ENCODE measurements at places on chromosomes 12 and 14. TPM values are rescaled to one million over a fixed set of nuclear protein-coding genes. Genes with fewer than 3 reads are reported as not detected.

The MYH6 gene
- not detected for total RNA-seq

The EML5 gene
- total RNA-seq, result 0.66 TPM

The ABCC9 gene
- total RNA-seq, result 9.9 TPM

The CELA1 gene
- total RNA-seq, result not detected

DNA sequence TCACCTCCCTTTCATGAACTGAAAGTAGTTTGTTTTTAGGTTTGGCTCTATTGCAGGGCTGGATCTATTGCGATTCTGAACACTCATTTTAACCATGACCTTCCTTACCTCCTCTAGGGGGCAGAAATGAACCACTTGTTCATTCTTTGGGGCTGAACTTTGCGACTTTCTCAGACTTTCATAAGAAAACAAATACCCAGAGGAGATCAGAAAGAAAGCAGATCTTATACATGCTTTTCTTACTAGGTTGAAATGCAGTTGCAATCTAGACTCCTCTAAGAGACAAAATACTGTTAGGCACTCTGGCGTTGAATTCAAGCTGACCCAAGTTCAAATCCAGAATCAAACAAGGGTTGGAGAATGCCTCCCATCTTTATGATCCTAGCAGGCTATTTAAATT lies 32.6 kb upstream of the PLEKHG3 start:
- H3K36me3 ChIP-seq, result no peaks in the 10 kb centered on the region
- H3K27ac ChIP-seq, result no peak overlapping the region
- no peaks in the 10 kb centered on the region for H3K4me1 ChIP-seq
- H3K27me3 ChIP-seq, result peaks cover 10% of the 10 kb centered on the region
- no peak overlapping the region for H3K4me3 ChIP-seq
- peak; percentile 51 for DNase-seq

DNA sequence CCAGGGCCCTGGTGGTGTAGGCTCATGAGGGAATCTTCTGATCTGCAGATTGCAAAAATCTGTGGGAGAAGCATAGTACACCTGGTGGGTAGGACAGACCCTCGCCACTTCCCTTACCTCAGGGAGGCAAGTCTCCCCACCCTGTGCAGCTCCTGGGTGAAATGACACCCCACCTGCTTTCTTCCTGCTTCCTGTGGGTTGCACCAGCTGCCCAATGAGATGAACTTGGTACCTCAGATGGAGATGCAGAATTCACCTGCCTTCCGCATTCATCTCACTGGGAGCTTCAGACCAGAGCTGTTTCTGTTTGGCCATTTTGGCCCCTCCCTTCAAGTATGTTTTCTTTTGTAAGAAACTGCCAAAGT lies 4.7 kb downstream of the CLEC2D start:
- H3K27ac ChIP-seq, result no peak overlapping the region
- DNase-seq, result no peak
- H3K27me3 ChIP-seq, result no peaks in the 10 kb centered on the region
- H3K4me1 ChIP-seq, result peaks cover 9% of the 10 kb centered on the region
- no peak overlapping the region for H3K4me3 ChIP-seq
- no peaks in the 10 kb centered on the region for H3K36me3 ChIP-seq

GRCh38 chr12:109989380-109989779 lies 6.8 kb downstream of the GIT2 start:
- peaks cover 2% of the 10 kb centered on the region for H3K4me1 ChIP-seq
- peaks cover 5% of the 10 kb centered on the region for H3K36me3 ChIP-seq
- no peak for DNase-seq
- H3K27ac ChIP-seq, result no peak overlapping the region
- H3K27me3 ChIP-seq, result no peaks in the 10 kb centered on the region

- no peak overlapping the region for H3K4me3 ChIP-seq
- H3K27me3 ChIP-seq, result no peaks in the 10 kb centered on the region
- no peak overlapping the region for H3K27ac ChIP-seq
- peaks cover 2% of the 10 kb centered on the region for H3K4me1 ChIP-seq
- no peaks in the 10 kb centered on the region for H3K36me3 ChIP-seq
- peak; percentile 98 for DNase-seq
Observed at GRCh38 chr12:70660620-70661219, 23.5 kb upstream of the PTPRB start.

- peaks cover 4% of the 10 kb centered on the region for H3K36me3 ChIP-seq
- no peak overlapping the region for H3K4me3 ChIP-seq
- H3K4me1 ChIP-seq, result peaks cover 2% of the 10 kb centered on the region
- no peaks in the 10 kb centered on the region for H3K27me3 ChIP-seq
Observed at GRCh38 chr14:49641697-49642129, 6.7 kb upstream of the DNAAF2 start.

DNA sequence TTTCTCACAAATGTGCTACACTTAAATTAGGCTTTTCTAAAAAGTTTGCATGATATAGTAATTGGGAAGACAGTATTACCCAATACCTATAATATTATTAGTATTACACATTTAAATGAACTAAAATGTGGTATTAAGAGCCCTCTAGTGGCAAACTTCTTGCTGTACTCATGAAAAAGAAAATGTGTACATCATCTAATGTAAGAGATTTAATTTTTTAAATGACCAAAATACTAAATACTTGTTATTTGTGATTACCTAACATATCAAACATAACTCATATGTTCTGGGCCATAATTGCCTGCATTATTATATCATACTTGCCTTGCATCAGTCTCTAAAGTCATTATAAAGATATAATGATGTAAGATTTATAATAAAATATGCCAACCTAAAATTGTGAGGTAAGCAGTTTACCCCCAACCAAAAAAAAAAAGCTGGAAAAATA lies 64.2 kb downstream of the DNAI7 start:
- no peaks in the 10 kb centered on the region for H3K4me1 ChIP-seq
- no peaks in the 10 kb centered on the region for H3K27me3 ChIP-seq
- no peak overlapping the region for H3K27ac ChIP-seq
- H3K36me3 ChIP-seq, result no peaks in the 10 kb centered on the region
- peak; percentile 47 for DNase-seq

- DNase-seq, result no peak
- no peak overlapping the region for H3K27ac ChIP-seq
- no peaks in the 10 kb centered on the region for H3K36me3 ChIP-seq
Observed at GRCh38 chr12:97711392-97711791, 248.8 kb downstream of the RMST start.

GRCh38 chr14:68922886-68923285 lies 56.2 kb downstream of the ACTN1 start:
- no peak for DNase-seq
- peaks cover 40% of the 10 kb centered on the region for H3K36me3 ChIP-seq
- no peaks in the 10 kb centered on the region for H3K27me3 ChIP-seq
- peaks cover 14% of the 10 kb centered on the region for H3K4me1 ChIP-seq

- no peak overlapping the region for H3K4me3 ChIP-seq
- no peak for DNase-seq
- no peaks in the 10 kb centered on the region for H3K27me3 ChIP-seq
- no peaks in the 10 kb centered on the region for H3K36me3 ChIP-seq
- peaks cover 8% of the 10 kb centered on the region for H3K4me1 ChIP-seq
Observed at GRCh38 chr14:93017898-93018297, 94.9 kb downstream of the CHGA start.

GRCh38 chr12:124947561-124948398 lies 33.3 kb upstream of the UBC start:
- H3K36me3 ChIP-seq, result peaks cover 13% of the 10 kb centered on the region
- no peak for DNase-seq
- no peaks in the 10 kb centered on the region for H3K27me3 ChIP-seq
- H3K4me3 ChIP-seq, result no peak overlapping the region
- H3K27ac ChIP-seq, result no peak overlapping the region

GRCh38 chr12:121189619-121190155 lies 20.2 kb upstream of the P2RX4 start:
- peak overlapping the region; percentile 55 for H3K27ac ChIP-seq
- no peaks in the 10 kb centered on the region for H3K36me3 ChIP-seq
- DNase-seq, result no peak

DNA sequence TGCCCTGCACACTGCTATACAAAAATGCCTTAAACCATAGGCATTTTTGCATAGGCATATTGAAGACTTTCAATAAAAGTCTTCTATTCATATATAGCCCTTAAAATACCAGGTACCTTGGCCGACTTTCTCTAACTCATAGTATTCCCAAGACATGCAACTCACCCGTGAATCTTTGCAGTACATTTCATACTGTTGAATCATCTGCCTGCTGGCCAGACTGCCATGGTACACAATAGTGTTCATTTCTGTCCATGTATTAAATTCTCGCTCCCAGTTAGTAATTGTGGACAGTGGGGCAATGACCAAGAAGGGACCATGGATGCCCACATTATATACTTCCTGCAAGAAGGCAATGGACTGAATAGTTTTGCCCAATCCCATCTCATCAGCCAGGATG lies 24.3 kb upstream of the SUPT16H start:
- DNase-seq, result peak; percentile 76
- H3K27me3 ChIP-seq, result no peaks in the 10 kb centered on the region
- H3K36me3 ChIP-seq, result peaks cover 20% of the 10 kb centered on the region
- H3K4me3 ChIP-seq, result no peak overlapping the region
- no peaks in the 10 kb centered on the region for H3K4me1 ChIP-seq

GRCh38 chr14:32593290-32593942 lies 264.3 kb downstream of the AKAP6 start:
- H3K4me1 ChIP-seq, result peaks cover 20% of the 10 kb centered on the region
- no peaks in the 10 kb centered on the region for H3K27me3 ChIP-seq
- no peak overlapping the region for H3K4me3 ChIP-seq

DNA sequence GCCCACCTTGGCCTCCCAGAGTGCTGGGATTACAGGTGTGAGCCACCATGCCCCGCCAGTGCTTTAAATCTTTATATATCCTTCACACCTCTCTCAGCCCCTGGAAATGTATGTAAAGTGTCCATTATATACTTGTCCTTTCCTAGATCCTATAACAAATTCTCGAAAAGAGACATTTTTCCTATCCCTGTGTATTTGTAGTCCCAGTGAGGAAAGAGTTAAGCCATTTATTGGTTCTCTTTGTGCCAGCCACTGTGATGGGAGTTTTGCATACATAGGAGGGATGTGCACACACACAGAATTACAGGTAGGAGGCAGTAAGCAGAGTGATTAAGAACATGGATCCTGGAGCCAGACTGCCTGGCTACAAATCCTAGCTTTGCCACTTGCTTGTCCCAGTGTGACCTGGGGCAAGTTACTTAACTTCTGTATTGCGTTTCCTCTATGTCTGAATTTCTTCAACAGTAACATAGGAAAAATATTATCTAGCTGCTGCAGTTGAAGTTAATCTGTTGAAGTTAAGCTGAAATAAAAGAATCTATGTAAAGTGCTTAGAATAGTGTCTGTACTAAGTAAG lies 2.1 kb upstream of the RABGGTA start:
- H3K36me3 ChIP-seq, result peaks cover 2% of the 10 kb centered on the region
- no peak for DNase-seq
- no peaks in the 10 kb centered on the region for H3K27me3 ChIP-seq
- no peak overlapping the region for H3K27ac ChIP-seq

GRCh38 chr14:60680511-60680910 lies 31.2 kb upstream of the SIX1 start:
- no peaks in the 10 kb centered on the region for H3K36me3 ChIP-seq
- H3K4me1 ChIP-seq, result no peaks in the 10 kb centered on the region
- no peak overlapping the region for H3K4me3 ChIP-seq
- DNase-seq, result no peak

- no peak overlapping the region for H3K4me3 ChIP-seq
- no peaks in the 10 kb centered on the region for H3K4me1 ChIP-seq
Observed at GRCh38 chr12:9340422-9341259, 132.4 kb upstream of the PZP start.

GRCh38 chr12:6871052-6871957 lies 1.8 kb downstream of the SPSB2 start:
- H3K27me3 ChIP-seq, result no peaks in the 10 kb centered on the region
- H3K4me3 ChIP-seq, result peak overlapping the region; percentile 94
- H3K27ac ChIP-seq, result peak overlapping the region; percentile 4

Data from fibroblast of lung (primary cell).